Nephron progenitor cell (in vitro differentiated cells): ENCODE measurements at places on chromosomes 2 and 18.
A peak's percentile ranks its signal among the peaks of the same experiment; 100 is the strongest.

GRCh38 chr2:3712831-3713503, 9.6 kb downstream of the DCDC2C start:
- no peak for DNase-seq

GRCh38 chr2:45706033-45706432, 54.6 kb downstream of the PRKCE start:
- no peak for DNase-seq

DNA sequence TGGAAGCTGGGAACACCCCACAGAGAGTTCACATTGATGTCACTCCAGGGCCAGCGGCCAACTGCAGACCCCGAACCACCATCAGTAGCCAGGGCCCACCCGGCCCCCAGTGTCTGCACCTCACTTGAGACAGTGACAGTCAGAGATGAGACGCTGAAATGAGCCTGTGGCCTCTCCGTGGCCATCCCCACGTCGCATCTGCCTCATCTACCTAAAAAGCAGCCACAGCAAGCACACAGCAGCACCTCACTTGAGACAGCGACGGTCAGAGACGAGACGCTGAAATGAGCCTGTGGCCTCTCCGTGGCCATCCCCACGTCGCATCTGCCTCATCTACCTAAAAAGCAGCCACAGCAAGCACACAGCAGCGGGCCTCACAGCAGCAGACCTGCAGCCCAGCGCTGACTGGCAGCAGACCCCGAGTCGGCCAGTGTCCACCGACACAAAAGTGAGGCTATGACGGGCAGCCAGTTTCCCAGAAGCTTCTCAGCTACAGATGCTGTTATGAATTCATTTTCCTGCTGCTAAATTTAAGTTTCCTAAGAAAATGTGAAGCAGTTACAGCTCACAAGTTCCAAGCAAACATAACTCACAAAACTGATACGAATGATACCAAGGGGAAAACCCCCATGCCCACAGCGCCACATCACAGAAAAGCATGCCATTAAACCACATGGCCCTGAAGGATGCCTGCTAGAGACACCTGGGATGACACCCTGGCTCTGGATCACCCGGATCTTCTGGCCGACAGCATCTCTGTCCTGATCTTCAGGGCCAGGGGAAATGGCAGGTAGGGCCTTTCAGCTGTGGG, 27.7 kb downstream of the SNORC start:
- DNase-seq, result no peak

DNA sequence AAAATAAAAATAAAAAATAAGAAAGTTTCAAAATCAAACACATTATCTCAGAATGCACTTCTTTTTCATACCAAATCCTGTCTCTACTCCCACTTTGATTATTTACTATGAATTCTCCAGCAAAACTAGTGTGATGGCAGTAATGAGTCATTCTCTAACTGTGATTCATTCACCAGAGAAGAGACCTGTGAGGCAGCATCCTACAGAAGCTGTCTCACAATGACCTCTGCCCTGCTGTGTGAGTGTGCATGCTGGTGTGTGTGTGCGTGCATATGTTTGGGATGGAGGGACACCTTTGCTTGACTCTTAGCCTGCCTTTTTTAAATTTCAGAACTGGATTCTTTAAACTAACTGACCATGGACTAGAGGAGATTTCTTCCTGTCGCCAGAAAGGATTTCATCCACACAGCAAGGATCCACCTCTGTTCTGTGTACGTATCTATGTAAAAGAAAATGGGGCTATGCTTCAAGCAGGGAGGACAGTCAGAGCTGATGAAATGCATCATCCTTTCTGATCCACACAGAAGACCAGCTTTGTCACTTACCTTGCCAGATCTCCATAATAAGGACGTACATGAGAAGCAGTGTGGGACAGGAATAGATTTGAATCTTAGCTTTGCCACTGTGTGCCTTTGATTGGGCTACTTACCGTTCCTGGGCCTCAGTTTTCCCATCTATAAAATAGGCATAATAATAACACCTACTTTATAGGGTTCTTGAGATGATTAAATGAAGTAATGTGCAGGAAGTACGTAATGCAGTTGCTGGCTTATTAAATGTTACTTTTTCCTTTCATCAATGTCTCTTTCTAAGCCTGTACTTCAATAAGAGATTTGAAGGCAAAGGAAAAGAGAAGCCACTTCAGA, 31.2 kb downstream of the STAMBP start:
- DNase-seq, result no peak

GRCh38 chr18:58924473-58924872, 59.8 kb downstream of the ZNF532 start:
- DNase-seq, result no peak

DNA sequence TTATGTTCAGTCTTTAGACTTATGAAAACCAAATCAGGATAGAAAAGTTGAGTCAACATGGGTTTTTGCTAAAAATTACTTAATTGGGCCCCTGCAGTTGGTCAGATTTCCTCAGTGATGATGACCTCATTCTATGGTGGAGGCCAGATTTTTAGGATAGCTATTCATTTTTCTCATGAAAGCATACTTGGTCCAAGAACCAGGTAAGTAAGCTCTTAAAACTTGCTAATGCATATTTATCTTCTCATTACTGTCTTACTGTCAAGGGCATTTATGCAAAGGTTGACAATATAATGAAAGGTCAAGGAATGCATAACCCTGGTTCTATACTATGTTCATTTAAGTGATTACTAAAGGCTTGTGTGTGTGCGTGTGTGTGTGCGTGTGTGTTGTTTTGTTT, 650.6 kb downstream of the SATB2 start:
- DNase-seq, result no peak

- DNase-seq, result peak; percentile 17
These were observed 143.0 kb downstream of the ARL6IP6 start for GRCh38 chr2:152861349-152861942.

- DNase-seq, result no peak
These were observed 731 bp downstream of the RAB10 start for GRCh38 chr2:26034637-26034992.

- DNase-seq, result no peak
These were observed 755.7 kb upstream of the HS6ST1 start for GRCh38 chr2:129074298-129074920.

DNA sequence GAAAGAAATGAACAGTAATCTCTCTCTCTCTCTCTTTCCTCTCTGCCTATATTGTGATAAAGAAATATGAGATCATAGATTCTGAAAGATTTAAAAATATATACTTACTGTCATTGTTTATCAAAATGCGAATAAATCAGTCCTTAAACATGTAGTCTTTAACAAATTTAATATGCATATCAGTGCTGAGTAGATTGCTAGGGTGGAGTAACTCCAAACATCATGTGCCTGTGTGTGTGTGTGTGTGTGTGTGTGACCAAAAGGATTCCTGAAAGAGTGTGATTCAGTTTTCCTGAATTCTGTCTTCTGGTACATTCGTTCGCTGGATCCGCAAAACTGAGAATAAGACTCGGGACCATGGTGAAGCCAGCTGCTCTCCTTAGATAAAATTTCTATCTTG, 24.0 kb upstream of the DSEL start:
- DNase-seq, result no peak

DNA sequence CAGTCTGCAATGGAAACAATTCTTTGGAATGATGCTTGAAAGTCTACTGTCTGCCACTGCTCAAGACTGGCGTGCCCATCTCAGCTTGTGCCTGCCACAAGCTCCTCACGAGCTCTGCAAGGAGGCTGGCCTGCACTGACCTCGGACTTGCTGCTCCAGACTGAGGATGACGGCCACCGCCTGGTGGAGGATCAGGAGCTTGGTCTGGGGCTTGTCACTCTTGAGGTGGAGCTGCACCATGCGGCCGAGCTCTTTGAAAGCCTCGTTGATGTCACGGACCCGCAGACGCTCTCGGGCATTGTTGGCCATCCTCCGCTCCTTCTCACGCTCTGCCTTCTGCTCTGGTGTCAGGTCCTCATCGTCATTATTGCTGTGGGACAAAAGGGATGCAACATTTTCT, 269.4 kb upstream of the CCDC68 start:
- no peak for DNase-seq

GRCh38 chr2:172226244-172227061, 123.8 kb upstream of the DLX2 start:
- DNase-seq, result no peak

DNA sequence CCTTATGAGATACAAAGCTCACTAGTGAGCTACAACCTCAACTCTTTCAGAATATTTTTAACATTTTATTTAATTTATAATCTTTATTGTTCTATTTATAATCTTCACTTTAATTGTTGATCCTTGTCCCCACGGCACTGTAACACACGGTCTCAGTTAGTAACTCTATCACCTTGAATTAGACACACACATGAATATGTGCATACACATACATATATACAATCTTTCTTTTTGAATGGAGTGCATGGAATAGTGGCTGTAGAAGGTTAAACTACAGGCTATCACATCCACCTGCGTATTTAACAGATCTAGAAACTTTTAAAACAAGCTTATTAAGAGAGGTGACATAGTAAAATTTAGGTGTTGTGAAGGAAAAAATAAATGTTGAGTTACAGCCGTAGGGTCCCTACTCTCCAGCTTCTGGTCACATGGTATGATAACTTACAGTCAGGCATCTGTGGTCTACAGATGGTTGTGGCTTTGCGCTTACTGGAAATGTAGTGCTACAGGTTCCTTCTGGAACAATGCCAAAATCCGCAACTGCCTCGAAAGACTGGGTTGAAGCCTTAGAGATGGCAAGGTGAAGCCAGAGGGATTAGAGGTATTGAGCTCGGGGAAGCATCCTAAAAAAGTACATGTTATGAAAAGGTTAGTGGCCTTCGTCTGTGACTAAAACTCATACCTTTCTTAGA, 1324.1 kb upstream of the SLC39A10 start:
- DNase-seq, result no peak

DNA sequence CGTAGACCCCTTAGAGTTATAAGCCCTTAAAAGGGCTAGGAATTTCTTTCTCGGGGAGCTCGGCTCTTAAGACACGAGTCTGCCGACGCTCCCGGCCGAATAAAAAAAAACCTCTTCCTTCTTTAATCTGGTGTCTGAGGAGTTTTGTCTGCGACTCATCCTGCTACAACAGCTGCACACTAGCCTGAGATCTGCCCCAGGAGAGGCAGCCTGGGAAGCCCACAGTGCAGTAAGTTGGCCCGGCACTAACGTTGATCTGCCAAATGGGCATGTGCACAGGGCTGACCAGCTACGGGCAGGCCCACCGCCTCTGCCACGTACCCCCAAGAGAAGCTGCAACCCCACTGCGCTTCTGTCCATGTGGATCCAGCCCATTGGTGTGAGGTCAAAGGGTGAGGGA, 8.4 kb upstream of the LIMS2 start:
- no peak for DNase-seq

GRCh38 chr2:32136097-32136496, 29.6 kb upstream of the SLC30A6 start:
- no peak for DNase-seq

GRCh38 chr2:59655809-59656208, 897.6 kb downstream of the BCL11A start:
- DNase-seq, result no peak

DNA sequence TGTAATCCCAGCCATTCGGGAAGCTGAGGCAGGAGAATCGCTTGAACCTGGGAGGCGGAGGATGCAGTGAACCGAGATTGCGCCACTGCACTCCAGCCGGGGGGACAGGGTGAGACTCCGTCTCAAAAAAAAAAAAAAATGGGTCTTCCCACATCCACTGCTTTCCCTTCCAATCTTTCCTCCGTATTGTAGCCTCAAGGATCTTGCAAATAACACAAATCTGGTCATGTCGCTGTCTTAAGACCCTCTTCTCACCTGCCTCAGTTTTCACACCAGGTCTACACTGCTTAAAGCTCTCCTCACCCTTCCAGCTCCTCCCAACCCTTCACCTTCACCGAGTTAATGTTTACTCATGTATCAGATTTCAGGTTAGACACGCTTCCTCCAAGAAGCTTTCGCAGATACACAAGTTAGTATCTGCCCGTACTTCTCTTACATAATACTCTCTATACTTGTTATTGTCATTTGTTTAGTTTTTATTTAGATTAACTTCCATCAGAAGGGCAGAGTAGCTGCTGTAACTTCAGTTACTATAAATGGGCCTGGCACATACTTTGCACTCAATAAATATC, 1.5 kb downstream of the IER3IP1 start:
- DNase-seq, result no peak

- DNase-seq, result no peak
These were observed 6.5 kb downstream of the CYP26B1 start for GRCh38 chr2:72141032-72141645.

DNA sequence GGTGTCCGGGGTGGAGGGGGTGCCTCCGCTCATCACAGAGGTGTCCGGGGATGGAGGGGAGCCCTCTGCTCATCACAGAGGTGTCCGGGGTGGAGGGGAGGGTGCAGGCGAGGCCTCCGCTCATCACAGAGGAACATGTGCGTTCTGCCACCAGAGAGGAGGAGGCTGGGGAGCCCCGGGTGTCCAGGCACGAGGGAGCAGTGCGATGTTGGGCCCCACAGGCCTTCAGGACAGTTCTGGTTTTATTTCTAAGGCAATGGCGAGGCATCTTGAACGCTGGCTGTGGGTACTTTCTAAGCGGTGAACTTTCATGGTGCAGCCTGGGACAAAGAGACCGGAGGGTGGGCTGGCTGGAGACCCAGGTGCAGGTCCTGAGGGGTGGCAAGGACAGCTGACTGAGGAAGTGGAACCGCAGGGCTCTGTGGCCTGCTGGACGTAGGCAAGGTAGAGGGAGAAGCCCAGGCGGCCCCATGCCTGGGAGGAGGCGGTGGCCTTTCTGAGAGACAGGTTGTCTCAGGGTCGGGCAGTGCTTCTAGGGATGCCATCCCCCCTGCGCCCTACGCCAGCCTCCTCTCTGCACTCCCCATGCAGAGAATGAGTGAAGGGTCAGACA, 196.6 kb upstream of the SALL3 start:
- no peak for DNase-seq

GRCh38 chr18:70457223-70457622, 168.4 kb downstream of the SOCS6 start:
- no peak for DNase-seq

- no peak for DNase-seq
These were observed 83.1 kb downstream of the PDCL3 start for GRCh38 chr2:100645695-100646429.

DNA sequence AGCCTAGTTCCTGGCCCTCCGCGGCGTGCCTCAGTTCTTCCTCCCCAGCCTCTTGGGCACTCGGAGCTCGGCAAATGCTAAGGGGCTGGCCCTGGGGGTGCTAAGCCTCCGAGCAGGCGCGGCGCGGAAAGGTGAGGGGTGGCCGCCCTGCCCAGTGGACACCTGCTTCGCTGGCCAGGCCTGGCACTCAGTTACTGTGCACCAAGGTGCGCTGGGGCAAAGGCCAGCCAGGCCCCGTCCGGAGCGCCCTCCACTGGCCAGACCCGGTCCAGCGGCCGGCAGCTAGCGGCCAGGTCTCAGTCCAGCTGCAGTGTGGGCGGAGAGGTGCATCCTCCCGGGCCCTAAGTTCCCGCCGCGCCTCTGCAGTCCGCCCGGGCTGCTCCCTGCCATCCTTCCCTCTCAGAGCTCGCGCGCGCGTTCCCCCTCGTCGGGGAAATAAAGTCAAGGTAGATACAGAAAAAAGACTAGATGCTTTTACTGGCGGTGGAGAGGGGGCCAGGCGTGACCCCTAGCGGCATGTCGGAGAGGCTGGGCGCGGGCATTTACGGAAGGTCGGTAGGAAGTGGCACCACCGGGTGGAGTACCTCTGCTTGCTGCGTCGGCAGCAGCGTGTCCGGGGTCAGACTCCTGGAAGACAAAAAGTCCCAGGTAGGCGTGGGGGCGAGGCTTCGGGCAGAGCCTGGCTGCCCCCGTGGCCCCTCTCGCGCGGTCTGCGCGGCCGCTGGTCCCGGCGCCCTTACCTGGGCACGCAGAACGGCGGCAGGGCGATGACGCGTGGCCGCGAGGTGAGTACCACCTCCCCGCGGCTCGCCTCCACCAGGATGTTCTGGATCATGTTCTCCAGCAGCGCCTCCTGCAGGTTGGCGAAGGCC, 9.4 kb upstream of the CRYBA2 start:
- DNase-seq, result peak; percentile 82

- no peak for DNase-seq
These were observed 35.8 kb upstream of the CYP26B1 start for GRCh38 chr2:72183466-72183865.
